ENCODE measurements at places on chromosomes 11 and 22.

- DNase-seq, result no peak
Observed at GRCh38 chr11:126519764-126520734, 164.6 kb downstream of the ST3GAL4 start.

DNA sequence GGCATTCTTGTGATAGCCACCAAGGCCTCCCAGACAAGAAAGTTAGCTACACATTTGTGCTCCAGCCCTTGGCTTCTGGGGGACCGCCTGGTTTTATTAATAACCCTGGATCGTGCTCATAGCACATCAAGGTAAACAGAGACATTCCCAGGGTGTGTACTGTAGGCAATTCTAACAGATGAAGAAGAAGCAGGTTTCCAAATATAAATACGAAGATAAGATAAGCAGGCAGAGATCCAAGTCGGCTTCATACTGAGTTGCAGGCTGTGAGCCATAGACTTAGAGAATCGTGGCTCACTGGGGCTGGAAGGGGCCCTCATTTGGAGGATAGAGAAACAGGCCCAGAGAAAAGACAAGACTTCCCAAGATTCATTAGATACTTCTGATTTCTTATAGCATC lies 131.4 kb downstream of the TENM4 start:
- no peak for DNase-seq

GRCh38 chr22:30324014-30324730 lies 2.6 kb downstream of the TBC1D10A start:
- DNase-seq, result no peak

DNA sequence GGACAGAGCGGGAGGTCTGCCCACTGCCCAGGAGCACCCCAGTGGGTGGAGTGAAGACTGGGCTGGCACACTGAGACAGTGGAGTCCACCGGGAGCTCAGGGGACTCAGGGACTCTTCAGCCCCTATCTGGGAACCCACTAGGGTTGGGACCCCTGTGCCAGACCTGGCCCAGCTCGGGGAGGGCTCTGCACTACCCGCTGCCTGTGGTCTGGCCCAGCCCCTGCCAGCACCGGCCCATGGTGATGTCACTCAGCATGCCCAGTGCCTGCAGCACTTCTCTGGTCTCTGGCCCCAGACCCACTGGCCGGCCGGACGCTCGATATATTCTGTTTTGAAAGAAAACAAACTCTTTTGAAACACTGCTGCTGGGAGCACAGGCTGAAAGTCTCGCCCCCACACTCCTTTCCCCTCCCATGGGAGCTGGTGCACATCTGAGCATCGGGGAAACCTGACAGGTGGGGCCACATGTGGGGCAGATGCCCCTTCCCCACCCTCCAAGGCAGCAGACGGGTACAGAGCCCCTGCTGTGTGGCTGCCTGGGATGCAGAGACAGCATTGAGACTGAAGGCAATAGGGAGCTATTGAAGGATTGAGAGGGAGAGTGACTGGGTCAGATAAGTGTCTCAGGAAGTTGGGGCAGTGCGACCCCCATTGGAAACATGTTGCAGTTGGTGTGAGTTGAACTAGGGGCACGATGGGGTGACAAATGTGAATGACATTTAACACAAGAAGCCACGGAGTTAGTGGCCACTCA lies 62.9 kb downstream of the MYEOV start:
- no peak for DNase-seq

GRCh38 chr11:84290647-84291046 lies 1004.5 kb upstream of the CCDC90B start:
- no peak for DNase-seq

DNA sequence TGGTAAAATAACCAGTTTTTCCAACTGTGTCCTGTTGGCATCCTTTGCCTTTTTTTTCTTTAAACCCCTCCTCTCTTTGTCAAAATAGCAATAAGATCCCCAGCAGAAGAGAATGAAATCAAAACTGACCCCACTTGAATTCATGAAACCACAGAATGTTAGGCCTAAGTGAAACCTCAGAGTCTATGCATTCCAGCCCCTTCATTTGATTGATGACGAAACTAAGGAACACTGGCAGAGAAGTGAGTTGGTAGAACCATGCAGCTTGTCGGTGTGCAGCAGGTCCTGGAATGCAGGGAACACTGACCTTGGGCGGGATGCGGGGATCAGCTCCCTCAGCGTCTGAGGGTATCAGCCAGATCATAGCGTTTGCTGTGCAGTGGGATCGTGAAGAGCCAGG lies 57.5 kb downstream of the GRK3 start:
- no peak for DNase-seq

GRCh38 chr22:44906999-44907644 lies 102.7 kb downstream of the PHF21B start:
- DNase-seq, result no peak

All from KBM-7 (cell line).